ENCODE measurements at places on chromosomes 6 and 20.

DNA sequence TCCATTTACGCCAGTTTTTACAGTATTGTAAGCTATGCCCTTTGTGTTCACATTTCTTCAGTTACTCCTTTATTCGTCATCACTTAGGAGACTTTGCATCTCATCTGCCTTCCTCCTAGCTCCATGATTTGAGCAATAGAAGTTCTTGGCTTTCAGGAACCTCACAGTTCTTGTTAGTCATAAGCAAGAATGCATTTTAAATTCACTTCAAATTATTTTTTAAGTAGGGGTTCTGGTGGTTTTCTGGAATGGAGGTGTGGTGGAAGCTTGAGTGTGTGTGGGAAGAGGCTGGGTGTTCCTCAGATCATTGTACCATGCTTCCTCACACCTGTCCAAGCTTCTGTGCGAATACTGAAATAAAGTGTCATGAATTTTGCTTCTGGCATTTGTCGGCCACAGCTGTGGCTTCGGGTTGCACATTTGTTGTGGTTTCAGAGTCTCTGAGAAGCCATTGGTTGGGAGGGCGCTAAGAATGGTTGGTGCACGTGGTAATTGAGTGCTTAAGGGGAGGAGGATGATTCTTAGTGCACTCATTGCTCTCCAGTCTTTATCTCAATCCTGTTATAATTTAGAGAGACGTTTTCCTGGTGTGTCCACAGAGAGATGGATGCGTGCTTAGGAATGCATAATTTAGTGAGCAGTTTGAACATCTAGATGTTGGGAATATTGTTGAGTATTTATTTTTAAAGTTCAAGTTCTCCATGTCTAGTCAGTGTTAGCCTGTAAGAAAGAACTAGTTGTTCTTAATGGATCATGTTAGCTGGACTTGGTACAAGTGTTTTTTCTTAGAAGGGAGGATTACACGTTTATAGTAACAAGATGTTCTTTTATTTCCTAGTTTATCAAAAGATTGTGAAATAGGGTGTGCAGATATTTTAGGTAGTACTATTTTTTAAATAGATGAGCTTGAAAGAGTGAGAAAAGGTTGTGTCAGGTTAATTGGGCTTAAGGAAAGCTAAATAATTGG lies 31.9 kb downstream of the FOXO3 start:
- no peak for DNase-seq

DNA sequence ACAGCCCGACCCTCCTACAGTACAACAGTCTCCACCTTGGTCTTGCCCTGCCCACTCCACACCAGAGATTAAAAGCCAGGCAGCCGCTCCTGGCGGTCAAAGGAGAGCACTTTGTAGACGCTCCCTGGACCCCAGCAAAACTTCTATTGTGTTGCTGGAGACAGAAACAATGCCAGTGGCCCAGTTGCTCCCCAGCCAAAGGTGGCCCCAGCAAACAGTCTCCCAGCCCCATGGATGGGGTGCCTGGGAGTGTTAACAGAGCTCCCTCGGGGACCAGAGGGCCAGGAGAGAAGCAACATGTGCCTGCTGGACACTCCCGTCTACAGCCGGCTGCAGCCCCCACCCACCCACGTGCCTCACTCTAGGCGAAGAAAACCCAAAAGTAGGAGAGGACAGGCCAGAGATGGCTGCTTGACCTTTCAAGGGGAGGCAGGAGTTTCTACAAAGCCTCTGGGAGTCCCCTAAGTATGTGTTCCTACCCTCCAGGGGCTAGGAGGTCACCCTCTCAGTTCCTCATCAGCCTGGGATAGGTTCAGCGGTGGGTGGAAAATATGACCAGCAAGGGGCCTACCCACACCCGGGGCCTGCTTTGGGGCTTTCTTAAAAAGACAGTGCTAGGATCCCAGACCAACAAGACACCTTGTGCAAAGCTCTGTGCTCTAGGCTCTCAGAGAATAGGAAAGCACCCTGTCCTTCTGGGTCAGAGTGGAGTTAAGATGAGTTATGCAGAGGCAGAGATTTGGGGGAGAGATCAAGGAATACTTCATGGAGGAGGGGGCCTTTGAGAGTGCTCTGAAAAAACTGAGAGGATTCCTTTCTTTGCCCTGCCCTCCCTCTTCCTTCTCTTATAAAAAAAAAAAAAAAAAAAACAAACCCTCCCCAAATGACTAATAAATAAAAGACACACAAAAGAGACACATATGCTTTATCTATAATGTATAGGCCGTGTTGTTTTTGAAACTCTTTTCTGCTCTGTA lies 19.0 kb upstream of the PREX1 start:
- no peak for DNase-seq

- DNase-seq = no peak
Measured at GRCh38 chr6:70819646-70820045, 137.2 kb downstream of the B3GAT2 start.

GRCh38 chr6:36120539-36120938 lies 9.8 kb upstream of the MAPK13 start:
- DNase-seq = no peak

GRCh38 chr6:121791396-121792315 lies 356.2 kb downstream of the GJA1 start:
- DNase-seq = no peak

DNA sequence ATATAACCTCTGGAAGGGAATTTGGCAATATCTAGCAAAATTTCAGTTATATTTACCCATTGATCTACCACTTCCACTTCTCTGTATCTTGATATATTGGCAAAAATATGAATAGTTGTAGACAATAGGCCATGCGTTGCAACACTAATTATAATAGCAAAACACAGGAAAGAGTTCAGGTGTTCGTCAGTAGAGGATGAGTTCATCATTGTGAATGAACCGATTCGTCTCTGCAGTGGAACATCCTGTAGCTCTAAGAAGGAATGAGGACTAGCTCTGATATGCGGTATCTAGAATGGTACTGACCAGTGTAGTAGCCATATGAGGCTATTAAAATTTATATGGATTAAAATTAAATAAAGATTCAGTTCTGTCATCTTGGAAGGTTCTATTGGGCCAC lies 8.3 kb downstream of the FAM83D start:
- no peak for DNase-seq

GRCh38 chr6:11964729-11965335 lies 47.3 kb upstream of the HIVEP1 start:
- DNase-seq = no peak

DNA sequence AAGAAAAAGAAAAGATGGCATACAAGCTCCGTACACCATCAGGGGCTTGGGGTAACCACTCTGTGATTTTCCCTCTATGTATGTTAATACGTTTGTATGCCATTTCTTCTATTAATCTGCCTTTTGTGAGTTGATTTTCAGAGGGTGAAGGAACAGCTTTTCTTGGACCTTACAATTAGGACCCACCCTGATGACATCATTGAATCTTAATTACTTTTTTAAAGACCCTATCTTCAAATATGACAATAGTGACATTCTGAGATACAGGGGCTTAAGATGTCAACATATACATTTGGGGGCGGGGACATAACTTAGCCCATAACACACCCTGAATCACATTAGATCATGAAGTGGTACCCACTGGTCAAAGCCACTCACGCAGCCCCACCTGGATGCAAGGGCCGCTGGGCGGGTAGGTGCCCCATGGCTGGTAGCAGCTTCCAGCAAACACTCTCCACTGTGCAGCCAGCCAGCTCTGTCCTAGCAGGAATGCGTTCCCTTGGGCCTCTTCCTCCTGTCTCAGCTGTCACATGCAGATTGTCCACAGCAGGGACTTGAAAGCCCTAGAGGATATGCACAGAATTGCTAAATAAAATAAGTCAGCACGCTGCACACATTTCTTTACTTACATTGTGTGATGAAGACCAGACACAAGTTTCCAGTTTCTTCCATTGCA lies 74.5 kb downstream of the FOXF2 start:
- no peak for DNase-seq

GRCh38 chr6:14997507-14997906 lies 248.4 kb upstream of the JARID2 start:
- DNase-seq = no peak

DNA sequence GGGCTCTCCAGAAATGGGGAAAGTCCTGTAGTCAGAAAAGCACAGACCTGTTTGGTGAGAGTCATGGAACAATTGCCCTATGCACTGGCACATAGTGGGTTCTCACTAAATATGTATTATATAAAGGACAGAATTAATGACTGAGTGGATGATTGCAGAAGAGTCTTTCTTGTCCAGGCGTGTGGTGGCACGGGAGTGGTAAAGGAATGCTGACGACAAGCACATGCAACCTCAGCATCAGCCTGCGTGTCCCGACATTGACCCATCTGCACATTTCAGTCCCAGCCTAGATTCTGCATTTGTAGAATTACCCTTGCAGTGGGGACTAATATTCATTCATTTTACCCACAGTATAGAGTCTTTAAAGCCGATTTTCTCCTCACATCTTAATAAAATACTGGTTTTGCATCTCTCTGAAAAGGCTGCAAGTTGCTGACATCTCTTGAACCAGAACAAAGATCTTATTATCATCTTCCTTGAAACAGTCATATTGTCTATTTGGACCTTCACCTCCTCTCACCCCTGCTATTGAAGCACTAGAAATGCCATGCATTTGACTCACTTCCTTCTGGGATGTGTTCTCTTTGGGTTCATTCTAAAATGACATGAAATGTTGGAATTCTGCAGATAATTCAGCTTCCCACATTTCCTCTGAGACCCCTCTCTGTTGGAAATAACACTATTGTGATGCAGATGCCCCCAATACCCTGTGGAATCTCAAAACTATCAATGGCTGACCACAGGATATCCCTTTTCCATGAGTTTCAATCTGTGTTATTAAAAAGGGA lies 883.6 kb upstream of the FLRT3 start:
- DNase-seq = no peak

DNA sequence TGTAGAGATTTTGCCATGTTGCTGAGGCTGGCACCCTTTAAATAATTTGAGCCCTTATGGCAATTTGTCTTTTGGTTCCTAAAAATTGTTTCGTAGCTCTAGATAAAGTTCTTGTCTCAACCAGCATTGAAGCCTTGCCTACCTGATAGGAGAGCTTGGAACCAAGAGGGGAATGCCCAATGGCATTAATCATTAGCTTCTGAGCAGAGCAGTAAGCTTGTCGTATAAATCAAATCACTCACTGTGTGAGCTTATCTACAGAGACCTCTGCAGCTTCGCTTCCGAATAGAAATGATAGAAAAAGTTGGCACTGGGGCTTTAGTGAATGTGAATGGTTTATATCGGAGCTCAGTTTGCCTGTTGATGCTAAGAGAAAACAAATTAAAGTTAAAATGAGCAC lies 10.7 kb downstream of the ANKRD6 start:
- no peak for DNase-seq

DNA sequence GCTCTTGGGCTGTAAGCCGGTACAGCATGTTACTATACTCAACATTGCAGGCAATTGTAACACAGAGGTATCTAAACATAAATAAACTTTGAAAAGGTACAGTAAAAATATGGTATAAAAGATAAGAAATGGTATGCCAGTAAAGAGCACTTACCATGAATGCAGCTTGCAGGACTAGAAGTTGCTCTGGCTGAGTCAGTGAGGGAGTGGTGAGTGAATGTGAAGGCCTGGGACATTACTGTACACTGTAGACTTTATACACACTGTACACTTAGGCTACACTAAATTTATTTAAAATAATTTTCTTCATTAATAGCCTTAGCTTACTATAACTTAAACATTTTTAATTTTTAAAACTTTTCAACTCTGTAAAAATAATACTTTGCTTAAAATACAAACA lies 37.8 kb upstream of the ANKEF1 start:
- no peak for DNase-seq

- DNase-seq = no peak
Measured at GRCh38 chr6:135121434-135121833, 59.7 kb upstream of the MYB start.

GRCh38 chr20:18718129-18718528 lies 95.5 kb upstream of the SCP2D1 start:
- no peak for DNase-seq

DNA sequence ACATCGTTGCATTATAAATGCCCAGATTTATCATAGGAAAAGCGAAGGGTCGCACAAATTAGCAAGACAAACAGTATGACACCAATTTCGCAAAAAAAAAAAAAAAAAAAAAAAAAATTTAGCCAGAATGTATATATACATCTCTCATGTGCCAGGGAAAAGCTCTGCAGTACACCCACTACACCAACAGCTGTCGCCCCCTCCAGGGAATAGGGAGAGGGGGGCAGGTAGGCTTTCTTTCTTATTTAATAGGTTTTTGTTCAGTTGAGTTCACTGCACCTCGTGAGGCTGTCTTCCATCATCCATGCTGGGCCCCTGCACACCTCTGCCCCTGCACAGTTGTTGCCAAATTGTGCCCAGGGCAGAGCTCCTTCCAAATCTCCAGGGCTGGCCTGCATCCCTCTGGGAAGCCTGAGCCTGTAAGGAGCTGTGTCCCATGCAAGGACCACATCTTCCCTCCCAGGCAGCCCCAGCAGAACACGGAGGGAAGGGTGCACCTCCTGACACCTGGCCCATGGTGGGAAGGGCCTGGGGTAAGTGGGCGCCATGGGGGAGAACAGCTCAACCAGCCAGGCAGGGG lies 85.4 kb downstream of the NINL start:
- DNase-seq = no peak

DNA sequence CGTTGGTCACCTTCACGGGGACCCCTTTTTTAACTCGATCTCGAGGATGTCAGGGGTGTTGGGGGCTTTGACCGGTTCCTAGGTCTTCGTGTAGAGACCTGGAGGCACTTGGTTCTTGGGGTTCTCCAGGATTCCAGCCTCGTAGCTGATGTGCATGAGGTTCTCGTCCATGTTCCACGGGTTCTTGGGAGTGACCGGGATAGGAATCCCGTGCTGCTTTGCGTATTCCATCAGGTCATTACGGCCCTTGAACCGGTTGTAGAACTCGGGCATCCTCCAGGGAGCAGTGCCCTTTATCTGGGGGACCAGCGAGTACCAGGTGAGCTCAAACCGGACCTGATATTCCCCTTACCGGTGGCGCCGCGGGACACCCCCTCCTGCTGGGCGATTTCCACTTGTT lies 88.0 kb upstream of the RIPOR2 start:
- no peak for DNase-seq

- no peak for DNase-seq
Measured at GRCh38 chr20:47502271-47503239, 868 bp downstream of the NCOA3 start.

- no peak for DNase-seq
Measured at GRCh38 chr6:157569543-157569942, 188.6 kb downstream of the ZDHHC14 start.

GRCh38 chr6:45424451-45424861 lies 46.7 kb upstream of the SUPT3H start:
- no peak for DNase-seq

- DNase-seq = no peak
Measured at GRCh38 chr6:163923658-163924411, 509.3 kb downstream of the QKI start.

DNA sequence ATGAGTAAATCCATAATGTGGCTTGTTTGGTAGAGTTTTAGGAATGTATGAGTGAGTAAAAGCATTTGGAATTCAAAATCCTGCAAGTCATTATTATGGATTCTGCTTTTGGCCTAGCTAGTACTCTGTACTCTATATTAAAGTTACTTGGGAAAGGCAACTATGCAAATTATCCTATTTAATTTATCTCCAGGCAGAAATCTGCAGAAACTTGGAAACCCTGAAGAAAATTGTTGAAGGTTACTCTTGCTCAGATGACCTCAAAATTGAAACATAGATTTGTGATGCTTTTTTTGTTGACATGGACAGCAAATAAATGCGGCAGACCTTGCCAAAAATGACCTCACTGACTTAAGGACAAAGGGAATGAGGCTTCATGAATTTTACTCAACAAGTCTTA lies 477.1 kb upstream of the EYS start:
- DNase-seq = no peak

- no peak for DNase-seq
Measured at GRCh38 chr6:6007366-6008088, 802 bp upstream of the NRN1 start.

- no peak for DNase-seq
Measured at GRCh38 chr6:3773678-3774298, 22.3 kb upstream of the PXDC1 start.

Measured in vagina (tissue), 2 donors.